SK-MEL-5 (cell line): ENCODE measurements at places on chromosomes 11 and 22.

DNA sequence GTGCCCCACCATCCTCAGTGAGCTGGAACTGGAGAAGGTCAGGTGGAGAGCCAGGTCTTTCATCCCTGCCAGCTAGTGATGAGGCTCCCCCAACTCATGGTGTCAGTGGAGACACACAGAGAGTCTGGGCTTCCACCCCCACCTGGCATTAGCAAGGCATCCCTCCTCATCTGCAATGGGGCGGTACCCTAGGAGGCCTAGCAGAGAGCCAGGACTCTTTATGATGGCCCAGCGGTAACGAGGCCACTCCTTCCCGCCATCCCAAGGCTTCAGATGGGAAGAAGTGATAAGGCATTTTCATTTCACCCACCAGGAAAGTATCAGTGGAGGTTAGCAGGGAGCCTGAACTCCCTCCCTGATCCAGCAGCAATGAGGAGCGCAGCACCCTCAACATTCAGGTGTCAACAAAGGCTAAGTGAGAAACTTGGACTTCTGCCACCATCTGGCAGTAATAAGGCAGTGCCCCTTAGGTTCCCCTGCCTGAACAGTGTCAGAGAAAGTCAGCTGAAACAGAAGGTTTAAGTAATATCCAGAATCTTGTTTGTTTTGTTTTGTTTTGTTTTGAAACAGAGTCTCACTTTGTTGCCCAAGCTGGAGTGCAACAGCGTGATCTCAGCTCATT, 40.5 kb upstream of the FBLN1 start:
- peak; percentile 34 for DNase-seq

DNA sequence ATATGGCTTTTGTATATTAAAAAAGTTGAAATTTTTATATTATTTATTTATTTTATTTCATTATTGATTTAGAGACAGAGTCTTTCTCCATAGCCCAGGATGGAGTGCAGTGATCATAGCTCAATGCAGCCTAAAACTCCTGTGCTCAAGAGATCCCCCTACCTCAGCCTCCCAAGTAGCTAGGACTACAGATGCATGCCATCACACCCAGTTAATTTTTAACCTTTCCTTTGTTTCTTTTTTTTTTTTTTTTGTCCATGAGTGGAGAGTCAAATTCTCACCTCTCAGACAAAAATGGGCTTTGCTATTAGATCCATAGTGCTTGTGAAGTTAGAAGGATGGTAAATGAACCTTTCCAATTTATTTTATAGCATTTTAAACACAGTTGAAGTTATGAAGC, 182.5 kb downstream of the SOX6 start:
- DNase-seq, result no peak

DNA sequence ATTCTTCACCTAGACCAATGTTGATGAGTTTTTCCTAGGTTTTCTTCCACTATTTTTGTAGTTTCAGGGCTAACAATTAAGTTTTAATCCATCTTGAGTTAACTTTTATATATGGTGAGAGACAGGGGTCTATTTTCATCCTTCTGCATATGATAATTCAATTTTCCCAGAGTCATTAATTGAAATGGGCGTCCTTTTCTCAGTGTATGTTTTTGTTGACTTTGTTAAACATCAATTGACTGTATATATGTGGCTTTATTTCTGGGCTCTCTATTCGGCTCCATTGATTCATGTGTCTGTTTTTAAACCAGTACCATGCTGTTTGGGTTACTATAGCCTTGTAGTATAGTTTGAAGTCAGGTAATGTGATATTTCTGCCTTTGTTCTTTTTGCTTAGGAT, 282.1 kb downstream of the INSC start:
- no peak for DNase-seq

DNA sequence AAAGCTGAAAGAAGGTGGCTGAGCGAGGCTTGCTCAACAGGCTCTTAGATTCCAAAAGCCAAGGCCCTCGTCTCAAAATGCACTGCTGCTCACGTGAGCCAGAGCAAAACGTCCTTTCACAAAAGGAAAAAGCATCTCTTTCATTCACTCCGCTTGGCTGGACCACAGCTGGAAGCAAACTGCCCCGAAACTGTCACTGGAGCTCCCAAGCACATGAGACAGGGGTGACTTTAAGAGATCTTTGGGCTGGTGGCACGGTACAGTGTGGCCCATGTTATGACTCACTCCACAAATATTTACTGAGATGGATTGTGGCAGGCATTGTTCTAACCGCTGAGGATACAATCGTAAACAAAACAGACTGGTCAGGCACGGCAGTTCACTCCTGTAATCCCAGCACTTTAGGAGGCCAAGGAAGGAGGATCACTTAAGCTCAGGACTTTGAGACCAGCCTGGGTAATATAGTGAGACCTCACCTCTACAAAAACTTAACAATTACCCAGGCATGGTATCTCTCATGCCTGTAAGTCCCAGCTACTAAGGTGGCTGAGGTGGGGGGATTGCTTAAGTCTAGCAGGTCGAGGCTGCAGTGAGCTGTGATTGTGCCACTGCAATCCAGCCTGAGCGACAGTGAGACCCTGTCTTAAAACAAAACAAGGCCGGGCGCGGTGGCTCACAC, 3.6 kb downstream of the PLA2G6 start:
- peak; percentile 96 for DNase-seq

DNA sequence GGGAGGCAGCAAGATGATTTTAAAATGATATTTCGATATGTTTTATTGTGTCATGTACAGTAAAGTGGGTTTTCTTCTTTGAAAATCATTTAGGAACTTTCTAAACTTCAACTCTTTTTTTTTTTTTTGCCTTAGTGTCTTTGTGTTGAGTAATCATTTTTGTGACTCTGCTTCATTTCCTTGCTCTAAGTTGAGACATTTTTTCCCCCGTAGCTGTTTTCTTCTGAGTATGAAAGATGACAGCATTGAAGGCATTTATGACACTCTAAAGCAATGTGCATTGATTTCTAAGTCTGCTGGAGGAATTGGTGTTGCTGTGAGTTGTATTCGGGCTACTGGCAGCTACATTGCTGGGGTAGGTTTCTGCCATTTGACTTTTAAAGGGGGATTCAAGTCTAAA, 23.5 kb downstream of the RRM1 start:
- DNase-seq, result no peak

DNA sequence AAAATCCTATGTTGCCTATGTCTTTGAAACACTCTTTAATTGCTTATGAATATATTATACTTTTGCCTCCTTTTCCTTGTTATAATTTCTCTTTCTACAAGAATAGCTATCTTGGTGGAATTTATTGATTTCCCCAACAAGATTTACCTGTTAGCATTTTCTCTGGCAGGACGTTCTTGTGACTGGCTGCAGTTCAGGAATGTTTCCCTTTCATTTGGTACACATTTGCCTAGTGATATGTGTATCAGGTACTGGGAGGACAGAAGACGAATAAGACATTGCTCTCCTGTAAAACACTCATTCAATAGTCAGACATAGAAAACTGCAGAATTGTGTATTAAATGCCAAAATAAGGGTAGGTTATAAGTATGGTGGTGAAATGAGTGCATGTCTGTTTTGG, 279.9 kb downstream of the FAT3 start:
- no peak for DNase-seq

- no peak for DNase-seq
These were observed 51.4 kb upstream of the DDI1 start for GRCh38 chr11:103985041-103985440.

GRCh38 chr11:121763526-121763925, 310.8 kb upstream of the SORL1-AS1 start:
- DNase-seq, result no peak

GRCh38 chr22:20021196-20022181, 579 bp downstream of the TANGO2 start:
- DNase-seq, result peak; percentile 77

GRCh38 chr22:27060190-27060589, 402.8 kb downstream of the MIAT start:
- DNase-seq, result no peak

DNA sequence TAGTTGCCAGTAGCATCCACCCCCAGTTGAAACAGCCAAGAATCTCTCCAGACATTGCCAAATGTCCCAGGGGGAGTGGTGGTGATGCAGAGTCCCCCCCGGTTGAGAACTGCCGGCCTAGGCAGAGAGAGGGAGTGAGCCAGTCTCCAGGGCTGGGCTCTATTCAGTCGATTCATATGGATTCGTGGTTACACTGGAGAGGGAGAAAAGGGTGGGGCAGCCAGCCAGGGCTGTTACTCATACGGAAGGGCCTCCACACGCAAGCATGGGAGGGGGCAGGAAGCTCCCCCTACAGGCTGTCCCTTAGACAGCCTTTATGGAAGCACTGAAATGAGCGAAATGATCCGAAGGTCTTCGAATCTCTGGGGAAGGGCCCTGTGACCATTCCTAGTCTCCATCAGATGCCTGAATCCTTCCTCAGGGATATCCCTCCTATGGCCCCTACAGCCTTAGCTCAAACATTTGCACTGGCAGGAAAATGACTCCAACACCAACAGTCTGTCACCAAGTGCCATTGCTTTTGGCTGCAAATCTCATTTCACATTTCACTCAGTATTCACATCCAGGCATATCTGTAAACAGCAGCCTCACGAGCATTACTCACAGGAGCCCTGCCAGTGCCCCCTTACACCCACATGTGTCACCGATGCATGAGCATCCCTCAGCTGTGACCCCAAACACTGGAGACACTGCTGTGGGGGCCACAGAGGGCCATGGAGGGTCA, 18.4 kb upstream of the TLCD5 start:
- DNase-seq, result peak; percentile 57

DNA sequence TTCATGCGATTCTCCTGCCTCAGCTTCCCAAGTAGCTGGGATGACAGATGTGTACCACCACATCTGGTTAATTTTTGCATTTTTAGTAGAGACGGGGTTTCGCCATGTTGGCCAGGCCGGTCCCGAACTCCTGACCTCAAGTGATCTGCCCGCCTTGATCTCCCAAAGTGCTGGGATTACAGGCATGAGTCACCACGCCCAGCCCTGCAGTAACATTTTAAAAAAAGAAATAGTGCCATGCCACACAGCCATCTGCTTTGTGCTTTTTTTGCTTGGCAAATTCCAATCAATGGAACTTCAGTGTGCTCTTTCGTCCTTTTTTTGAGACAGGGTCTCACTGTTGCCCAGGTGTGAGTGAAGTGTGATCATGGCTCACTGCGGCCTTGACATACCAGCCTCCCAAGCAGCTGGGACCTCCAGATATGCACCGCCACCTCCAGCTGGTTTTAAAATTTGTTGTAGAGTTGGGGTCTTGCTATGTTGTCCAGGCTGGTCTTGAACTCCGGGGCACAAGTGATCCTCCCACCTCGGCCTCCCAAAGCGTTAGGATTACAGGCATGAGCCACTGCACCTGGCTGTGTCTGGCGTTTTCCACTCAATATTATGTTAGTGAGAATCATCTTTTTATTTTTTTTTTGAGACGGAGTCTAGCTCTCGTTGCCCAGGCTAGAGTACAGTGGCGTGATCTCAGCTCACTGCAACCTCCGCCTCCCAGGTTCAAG, 1.8 kb upstream of the CHADL start:
- no peak for DNase-seq

DNA sequence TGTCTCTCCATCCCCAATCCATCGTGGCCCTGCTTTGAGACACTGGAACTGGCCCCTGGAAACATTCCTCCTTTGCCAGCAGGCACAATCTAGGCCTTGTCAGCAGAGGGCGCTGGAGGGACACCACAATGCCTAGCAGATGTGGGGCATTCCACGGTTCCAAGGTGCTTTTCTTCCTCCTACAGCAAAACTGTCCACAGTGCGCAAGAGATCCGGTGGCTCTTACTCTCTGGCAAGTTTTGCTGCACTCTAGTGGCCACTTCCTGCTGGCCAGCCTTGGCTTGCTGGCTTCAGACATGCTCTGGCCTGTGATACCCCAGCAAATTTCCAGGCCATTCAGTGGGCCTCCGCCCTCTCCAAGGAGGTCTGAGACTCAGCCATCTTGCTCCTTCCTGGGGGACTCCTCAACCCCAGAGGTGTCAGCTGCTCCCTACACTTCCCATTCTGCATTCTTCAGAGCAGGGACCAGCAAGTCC, 17.1 kb upstream of the RBM4B start:
- DNase-seq, result peak; percentile 96

GRCh38 chr22:36763576-36763975, 12.3 kb downstream of the IFT27 start:
- no peak for DNase-seq

DNA sequence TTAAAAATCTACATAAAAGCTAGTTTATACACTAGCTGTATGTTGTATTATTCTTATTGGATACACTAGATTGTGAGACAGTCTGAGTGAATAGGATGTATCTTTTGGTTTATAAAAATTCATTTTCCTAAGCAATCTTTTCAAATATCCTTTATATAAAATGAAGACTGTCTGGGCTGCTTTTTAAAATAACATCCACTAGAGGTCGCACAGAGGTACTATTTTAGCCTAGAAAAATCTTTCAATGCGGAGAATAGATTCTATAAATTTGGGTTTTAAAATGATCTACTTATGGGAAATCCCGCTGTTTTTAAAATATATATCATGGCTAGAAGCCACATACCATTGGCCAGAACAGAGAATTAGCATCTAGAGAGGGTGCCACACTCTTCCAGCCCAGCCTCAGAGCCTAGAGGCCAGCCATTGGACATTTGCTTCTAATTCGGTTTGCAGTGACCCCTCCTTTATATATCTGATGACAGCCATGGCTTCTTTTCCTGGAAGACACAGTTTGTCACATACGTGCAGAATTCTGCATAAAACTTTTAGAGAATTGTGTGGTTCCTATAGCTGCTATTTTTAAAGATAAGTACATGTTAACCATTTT, 7.3 kb downstream of the C11orf97 start:
- DNase-seq, result peak; percentile 48

GRCh38 chr22:26722159-26722558, 64.8 kb downstream of the MIAT start:
- no peak for DNase-seq

DNA sequence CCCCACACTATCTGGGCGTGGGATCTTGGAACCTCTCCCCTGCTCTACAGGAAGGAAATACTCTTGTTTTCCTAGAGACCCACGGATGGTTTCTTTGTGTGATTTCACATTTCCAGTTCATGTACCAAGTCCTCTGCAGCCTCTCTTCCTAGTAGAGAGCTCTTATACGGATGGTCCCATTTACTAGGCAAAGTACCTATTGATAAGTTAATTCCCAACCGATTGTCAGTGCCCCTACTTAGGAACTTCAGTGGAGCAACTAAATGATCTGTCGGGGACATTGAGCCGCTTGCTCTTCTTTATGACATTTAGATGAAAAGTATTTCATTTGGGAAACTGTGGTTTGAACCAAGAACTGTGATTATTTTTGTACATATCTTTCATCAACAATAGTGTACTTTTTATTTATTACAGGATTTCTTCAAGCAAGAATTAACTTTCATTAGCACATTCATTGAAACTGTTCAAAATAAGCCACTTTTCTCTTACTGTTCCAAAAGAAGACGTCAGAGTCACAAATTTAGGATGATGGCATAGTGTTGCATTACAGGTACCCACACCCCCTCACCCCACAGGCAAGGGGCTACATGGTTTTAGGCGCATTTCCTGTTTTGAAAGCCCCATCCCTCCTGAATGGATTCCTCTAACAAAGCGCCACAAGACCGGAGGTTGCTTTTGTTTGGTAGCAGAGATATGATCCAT, 34.2 kb downstream of the ELMOD1 start:
- DNase-seq, result no peak

GRCh38 chr11:6225896-6226295, 8.5 kb downstream of the FHIP1B start:
- DNase-seq, result no peak

GRCh38 chr11:16797776-16798175, 59.3 kb downstream of the C11orf58 start:
- no peak for DNase-seq

GRCh38 chr11:71153005-71153390, 99.4 kb downstream of the SHANK2 start:
- peak; percentile 45 for DNase-seq

- no peak for DNase-seq
These were observed 271.2 kb downstream of the TBC1D22A start for GRCh38 chr22:47033648-47034000.
